Sigmoid colon (tissue), 7 donors: ENCODE measurements at places on chromosomes 11 and 22. TPM values are rescaled to one million over a fixed set of nuclear protein-coding genes. Genes with fewer than 3 reads are reported as not detected.

- peaks cover 90% of the 10 kb centered on the region for H3K27me3 ChIP-seq
- peaks cover 31% of the 10 kb centered on the region for H3K4me1 ChIP-seq
- no peak overlapping the region for H3K27ac ChIP-seq
- H3K4me3 ChIP-seq = no peak overlapping the region
- H3K36me3 ChIP-seq = no peaks in the 10 kb centered on the region
Measured at GRCh38 chr22:19764299-19764593, 3.7 kb downstream of the TBX1 start.

DNA sequence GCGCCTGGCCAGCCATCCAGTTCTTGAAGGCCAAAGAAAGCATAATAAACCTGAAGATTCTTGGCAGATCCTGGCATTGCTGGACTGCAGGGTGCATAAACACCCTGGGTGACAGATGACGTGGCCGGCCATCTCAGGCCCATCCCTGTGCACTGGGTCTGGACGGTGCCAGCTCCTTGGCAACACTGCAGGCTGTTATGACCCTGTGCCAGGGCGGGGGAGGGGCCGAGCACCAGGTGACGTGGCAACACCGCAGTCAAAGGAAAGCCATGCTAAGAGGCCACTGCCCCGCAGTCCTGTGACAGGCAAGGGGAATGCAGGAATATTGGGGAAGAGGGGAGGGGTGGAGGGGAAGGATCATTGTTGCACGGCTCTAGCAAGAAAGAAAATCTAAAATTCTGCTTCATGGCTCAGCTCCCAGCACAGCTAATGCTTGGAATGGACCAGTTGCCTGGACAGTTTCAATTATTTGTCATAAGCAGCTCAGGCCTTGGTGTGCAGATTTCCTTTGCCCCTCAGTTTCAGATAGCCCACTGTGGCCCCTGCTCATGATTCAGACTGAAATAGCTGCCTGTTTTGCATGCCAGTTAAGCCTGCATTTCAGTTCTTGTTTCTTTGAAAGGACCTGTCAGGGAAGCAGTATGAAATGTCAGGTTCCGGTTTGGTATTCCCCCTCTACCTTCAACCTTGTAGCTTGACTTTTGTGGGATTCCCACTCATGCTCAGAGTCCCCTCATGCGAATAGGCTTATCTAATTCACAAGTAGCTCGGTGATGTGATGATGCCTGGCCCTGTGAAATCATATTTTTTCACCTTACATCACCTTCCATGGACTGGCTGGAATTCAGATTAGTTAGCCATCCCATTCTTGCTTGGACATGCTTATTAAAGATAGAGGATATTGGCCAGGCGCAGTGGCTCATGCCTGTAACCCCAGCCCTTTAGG lies 29.7 kb upstream of the DDX6 start:
- peak; percentile 96 for DNase-seq
- H3K4me3 ChIP-seq = no peak overlapping the region
- H3K27ac ChIP-seq = peak overlapping the region; percentile 84

DNA sequence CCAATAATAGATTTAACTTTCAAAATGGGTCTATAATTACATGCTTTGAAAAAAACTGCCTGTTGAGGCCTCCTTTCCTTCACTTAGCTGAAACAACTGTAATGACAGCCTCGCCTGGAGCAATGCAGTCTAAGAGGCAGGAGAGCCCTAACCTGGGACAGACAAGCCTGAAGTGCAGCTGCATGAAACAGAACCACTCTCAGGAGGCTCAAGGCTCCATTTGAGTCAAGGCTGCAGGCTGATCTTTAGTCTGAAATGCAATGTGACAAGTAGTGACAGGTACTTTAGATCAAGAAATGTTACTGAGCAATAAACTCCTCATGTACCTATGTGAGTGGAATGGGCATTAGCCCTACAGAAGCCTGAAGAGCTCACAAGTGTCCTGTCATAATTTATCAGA lies 414.0 kb upstream of the LUZP2 start:
- H3K36me3 ChIP-seq = no peaks in the 10 kb centered on the region
- no peak overlapping the region for H3K4me3 ChIP-seq
- DNase-seq = no peak
- no peak overlapping the region for H3K27ac ChIP-seq
- no peaks in the 10 kb centered on the region for H3K27me3 ChIP-seq
- no peaks in the 10 kb centered on the region for H3K4me1 ChIP-seq

Gene GPR83
- 0.55 TPM for total RNA-seq

Gene OR5I1
- not detected for total RNA-seq

DNA sequence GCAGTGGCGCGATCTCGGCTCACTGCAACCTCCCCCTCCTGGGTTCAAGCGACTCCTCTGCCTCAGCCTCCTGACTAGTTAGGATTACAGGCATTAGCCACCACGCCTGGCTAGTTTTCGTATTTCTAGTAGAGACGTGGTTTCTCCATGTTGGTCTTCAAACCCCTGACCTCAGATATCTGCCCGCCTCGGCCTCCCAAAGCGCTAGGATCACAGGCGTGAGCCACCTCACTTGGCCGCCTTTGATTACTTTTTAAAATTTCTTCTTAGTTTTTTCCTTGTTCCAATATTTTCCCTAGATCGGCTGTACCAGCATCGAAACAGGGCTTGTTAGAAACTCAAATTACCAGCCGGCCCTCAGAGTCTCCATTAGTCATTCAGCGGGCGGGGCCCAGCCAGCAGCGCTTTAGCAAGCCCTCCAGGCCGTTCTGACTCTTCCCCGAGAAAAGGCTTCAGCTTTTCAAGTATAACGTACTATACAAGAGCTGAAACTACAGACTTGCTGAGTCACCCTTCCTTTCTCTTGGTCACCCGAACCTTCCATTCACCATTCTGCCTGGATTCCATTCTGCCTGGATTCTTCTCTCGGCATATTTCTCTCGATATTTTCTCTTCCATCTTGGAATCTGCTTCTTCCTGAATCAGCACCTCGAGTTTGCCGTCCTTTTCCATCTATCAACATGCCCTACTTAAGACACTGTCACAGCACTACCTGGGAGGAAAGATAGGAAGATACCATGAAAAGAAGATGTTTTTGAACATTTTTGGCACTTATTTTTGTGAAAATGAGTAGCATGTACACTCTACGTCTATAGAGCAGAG lies 6.7 kb upstream of the CAPRIN1 start:
- H3K36me3 ChIP-seq = no peaks in the 10 kb centered on the region
- H3K4me1 ChIP-seq = no peaks in the 10 kb centered on the region
- no peak for DNase-seq
- no peak overlapping the region for H3K4me3 ChIP-seq
